Ascending aorta (tissue), 2 donors: ENCODE measurements at places on chromosomes 5 and 9. TPM values are rescaled to one million over a fixed set of nuclear protein-coding genes. Genes with fewer than 3 reads are reported as not detected.

DNA sequence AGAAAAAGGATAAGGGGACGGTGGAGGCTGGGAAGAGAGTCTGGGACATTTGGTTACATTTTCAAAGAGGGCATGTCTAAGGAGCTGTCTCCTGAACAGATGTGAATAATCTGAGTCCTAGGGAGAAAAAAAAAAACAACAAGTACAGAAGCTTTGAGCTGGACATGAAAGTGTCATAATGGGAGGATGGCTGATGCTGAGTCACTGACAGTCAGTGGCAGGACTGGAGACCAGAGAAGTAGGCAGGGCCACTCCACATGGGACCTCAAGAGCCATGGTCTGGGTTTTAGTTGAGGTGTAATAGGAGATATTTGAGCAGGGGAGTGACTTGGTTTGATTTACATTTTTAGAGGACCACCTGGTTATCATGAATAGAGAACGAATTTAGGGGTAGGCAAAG, 70.6 kb downstream of the DPYSL3 start:
- DNase-seq, result no peak

DND1 gene
- total RNA-seq, result 3.5 TPM

- no peak for DNase-seq
These were observed 312.0 kb downstream of the CHSY3 start for GRCh38 chr5:130216286-130216685.

DNA sequence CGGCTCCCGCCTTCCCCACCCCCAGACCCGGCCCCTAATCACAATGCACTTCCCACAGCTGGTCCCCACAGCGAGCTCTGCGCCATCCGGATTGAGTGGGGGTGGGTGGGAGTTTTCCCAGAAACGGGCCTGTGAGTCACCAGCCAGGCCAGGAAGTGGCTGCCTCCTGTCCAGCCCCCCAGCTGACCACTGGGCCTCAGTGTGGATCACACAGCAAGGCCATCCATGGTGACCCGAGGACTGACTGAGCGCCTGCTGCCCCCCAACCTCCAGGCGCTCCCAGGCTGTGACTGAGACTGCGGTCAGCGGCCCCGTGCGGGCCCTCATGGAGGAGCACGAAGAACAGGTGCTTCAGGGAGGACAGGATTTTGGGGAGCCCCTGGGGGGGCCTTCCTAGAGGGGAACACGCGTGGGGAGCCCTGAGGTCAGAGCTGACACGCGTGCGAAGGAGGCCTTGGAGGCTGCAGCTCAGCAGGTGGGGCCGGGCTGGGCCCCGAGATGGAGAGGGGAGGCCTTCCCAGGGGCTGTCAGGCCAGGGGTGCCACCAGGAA, 48.3 kb upstream of the EGFL7 start:
- no peak for DNase-seq

DNA sequence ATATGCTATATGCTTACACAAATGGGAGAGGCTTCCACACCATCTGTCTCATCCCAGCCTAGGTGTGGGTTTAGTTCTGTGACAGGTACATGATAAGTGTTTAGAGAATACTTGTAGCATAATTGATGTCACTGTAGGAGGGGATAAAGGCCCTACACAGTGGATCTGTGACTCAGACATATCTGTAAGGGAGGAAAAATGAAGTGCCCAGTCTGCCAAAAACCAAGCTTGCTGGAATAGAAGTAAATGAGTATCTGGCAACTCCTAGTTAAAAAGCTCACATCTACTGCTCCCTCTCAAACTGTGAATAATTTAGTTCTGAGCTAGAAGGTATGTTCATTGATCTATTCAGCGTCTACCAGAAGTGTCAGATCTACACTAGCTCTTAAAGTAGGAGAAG, 38.9 kb upstream of the FAM174A start:
- DNase-seq, result no peak

GRCh38 chr5:66113160-66113559, 30.9 kb upstream of the SREK1 start:
- DNase-seq, result no peak

DPYSL3 gene
- total RNA-seq, result 110 TPM

TMEM232 gene
- total RNA-seq, result not detected

DNA sequence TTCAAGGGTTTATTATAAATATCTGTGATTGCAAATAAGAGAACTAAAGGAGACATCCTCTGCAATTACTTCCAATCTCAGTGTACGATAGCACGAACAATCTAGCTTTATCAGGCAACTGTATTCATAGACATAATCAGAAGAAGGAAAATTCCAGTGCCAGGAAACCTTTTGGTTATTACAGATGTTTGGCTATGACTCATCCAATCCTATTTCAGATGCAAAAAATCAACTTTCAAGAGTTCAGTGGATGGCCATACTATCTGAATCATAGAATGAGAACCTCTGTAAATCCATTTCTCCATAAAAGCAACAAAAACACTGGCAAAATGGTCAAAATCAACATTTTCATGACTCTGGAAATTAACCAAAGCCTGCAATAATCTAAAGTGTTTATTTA, 37.9 kb downstream of the GAS1 start:
- no peak for DNase-seq

LRRC19 gene
- total RNA-seq, result not detected

DNA sequence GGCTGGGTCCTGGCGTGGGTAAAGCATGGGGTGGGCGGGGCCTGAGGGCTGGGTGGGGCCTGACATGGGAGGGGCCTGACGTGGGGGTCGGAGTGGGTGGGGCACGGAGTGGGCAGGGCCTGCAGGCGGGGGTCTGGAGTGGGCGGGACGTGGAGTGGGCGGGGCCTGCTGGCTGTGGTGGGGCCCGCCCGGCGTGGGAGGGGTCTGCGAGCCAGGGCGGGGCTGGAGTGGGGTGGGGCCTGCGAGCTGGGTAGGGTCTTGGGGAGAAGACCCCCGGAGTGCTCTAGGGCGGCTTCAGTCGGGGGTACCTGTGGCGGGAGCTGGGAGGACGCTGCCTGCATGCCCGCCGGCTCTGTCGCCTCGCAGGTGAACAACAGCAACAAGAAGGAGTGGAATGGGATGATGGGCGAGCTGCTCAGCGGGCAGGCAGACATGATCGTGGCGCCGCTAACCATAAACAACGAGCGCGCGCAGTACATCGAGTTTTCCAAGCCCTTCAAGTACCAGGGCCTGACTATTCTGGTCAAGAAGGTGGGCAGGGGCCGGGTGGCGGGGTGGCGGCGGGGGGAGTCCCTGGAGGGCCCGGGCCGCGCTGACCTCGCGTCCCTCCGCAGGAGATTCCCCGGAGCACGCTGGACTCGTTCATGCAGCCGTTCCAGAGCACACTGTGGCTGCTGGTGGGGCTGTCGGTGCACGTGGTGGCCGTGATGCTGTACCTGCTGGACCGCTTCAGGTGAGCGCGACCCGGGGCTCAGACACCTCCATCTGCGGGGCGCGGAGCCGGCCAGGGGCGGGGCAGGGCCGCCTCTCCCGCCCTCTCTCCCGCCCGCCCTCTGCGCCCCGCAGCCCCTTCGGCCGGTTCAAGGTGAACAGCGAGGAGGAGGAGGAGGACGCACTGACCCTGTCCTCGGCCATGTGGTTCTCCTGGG, 8.0 kb downstream of the LRRC26 start:
- DNase-seq, result no peak

- no peak for DNase-seq
These were observed 77.9 kb downstream of the SEMA4D start for GRCh38 chr9:89419978-89420394.

DNA sequence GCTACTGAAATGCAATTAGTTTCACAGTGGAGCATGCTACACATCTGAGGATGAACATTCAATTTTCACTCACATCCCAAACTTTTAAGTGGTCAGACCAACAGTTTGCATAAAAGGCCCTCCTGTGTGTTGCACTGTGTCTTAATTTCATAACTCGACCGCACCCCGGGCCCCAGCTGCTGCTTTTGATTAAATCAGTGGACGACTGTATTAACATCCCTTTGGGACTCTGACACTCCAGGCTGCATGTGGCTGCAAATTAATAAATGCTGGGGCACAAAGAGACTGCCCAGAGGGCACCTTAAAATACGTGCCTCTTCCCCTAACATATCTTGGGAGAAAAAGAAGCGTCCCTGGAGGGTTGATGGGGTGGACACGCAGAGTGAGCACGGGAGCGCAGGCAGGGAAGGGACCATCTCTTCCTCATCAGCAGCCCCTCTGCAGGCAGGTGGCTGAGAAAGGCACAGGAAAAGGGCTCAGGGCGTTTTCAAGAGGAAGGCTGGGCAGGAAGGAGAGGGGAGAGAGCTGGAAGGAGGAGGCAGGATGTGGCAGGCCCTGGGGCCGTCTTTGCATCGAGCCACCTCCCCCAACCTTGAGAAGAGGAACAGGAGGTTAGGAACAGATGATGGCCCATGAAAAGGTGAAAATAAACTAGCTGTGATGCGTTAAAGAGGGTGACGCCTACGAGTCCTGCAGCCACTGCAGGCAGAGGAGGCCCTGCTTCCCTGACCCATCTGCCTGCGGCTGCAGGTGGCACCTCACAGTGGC, 18.6 kb downstream of the MED10 start:
- no peak for DNase-seq

DNA sequence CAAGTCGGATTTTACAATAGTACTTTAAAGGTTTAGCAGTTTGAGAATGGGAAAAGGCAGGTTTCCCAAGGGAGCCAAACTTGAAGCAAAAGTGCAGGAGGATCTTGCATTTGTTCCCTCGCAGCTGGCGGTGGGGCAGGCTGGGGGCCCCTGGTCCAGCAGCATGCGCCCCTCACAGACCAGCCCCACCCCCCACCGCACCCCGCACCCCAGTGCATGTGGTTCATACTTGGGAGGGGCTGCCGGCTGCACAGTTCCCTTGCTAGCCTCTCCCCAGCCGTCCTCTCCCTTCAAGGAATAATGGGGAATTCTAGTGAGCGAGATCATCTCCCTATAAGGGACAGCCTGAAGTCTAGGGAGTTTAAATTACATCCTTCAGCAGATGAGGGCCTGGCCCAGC, 273.1 kb upstream of the IRX2 start:
- DNase-seq, result no peak

GRCh38 chr5:78204241-78204640, 90.3 kb downstream of the AP3B1 start:
- DNase-seq, result no peak

DNA sequence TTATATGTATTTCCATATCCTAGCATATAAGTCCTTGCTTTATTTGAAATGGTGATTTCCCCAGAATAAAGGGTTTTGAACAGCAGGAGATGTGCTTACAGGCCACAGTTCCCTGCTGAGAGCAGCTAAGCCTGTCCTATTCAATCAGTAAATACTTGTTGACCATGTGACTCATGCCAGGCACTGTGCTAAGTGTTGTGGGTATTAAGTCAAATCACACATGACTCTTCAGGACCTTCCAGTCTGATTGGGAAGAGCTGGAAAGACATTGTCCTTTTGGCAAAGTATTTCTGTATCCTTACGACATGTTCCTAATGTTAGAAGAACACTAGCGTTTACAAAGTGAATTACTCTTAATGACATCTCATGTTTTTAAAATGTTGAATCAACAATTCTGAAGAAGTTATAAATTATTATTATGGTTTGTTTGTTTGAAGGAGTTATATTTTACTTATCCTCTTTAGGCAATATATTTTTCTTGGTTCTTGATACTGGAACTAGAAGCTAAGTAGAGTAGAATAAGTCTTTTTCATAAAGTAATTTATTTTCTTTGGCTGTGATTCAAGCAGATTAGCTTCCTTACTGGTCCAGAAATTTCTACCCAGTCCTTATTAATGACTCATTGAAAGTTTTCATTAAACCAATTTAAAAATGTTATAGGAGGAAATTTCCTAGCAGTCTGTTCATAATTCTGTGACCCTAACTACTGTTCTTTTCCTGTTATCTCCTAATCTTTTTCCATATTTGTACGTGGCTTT, 82.1 kb downstream of the GAPVD1 start:
- DNase-seq, result no peak

- no peak for DNase-seq
These were observed 72.4 kb downstream of the CDH12 start for GRCh38 chr5:22780756-22781155.

KLHL9 gene
- 6.4 TPM for total RNA-seq

- no peak for DNase-seq
These were observed 10.2 kb downstream of the MAMDC2 start for GRCh38 chr9:70053864-70054263.

DNA sequence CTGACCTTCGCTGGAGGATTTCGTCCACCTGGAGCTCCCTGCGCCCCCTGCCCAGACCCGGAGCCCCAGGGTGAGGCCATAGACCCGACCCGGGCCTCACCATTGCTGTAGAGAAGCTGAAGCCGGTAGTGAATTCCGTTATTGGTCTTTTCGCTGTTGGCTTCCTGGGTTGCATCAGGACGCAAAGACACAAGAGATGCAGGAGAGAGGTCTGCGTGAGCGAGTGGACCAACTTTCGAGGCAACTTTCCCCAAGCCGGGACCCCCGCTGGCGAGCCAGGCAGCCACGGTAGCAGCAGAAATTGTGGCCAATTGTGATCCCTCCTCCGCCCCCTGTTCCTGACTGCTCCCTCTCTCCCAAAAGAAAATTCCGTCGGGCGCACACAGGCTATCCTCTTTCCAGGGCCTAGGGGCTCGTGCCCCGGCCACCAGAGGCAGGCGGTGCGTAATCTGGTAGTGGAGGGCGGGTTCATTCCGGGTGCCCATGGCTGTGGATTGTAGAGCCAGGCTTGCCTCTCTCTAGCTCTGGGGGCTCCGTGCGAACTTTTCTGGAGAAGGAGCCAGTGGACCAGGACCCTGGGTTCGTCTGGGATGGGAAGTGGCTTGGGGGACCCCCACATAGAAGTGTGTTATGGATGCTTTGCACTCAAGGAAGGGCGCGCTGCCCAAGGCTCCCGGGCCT, 3.3 kb downstream of the EBF1 start:
- DNase-seq, result no peak

GRCh38 chr5:1032011-1032410, 23.4 kb downstream of the NKD2 start:
- DNase-seq, result no peak

GRCh38 chr5:109253262-109253661, 156.5 kb downstream of the PJA2 start:
- DNase-seq, result no peak
